ENCODE measurements at places on chromosomes 4 and X.
A peak's percentile ranks its signal among the peaks of the same experiment; 100 is the strongest.

- no peak for DNase-seq
Measured at GRCh38 chr4:176622251-176622948, 170.3 kb downstream of the VEGFC start.

- no peak for DNase-seq
Measured at GRCh38 chr4:6772223-6772928, 10.2 kb upstream of the KIAA0232 start.

DNA sequence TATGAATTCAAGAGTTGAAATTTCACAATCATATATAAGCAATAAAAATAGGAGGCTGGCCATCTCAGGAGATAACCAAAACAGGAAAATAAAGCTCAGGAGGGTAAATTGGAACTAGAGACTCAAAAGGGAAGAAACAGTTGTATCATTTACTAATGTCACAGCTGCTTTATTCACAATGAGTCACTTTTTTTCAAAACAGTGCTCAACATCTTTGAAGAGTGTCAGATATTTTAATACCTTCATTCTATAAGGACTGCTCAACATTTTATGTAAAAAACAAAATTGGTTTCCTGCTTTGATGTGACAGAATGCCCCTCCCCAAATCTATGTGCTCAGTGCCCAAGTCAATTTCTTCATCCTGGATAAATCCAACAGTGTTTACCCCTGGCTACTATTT lies 97.7 kb downstream of the DDX60 start:
- DNase-seq = no peak

- DNase-seq = no peak
Measured at GRCh38 chr4:118801895-118802575, 33.9 kb downstream of the SEC24D start.

DNA sequence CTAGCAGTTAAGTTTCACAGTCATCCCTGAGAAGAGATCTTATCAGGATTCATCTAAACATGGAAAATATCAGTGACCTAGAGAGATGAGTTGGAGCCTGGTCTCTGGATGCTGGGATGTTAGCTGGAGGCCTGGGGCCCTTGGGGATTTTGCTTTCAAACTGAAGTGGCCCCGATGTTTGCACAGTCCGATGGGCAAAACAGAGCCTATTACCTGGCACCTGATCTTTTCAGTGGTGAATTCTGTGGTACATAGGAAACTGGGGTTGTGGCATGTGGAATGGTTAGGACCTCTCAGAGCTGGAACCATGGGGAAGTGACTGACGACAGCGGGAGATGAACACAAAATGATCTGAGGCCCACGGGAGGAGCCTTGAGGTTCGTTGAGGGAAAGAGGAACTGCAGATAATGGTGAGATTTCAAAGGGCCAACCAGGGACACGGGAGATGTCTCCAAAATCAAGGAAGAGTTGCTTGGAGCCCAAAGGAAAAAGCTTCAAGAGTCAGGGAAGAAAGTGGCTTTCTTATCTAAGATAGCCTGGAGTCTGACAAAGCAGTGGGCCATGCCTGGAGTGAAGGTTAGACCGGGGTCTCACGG lies 17.8 kb upstream of the TENM3 start:
- DNase-seq = no peak

DNA sequence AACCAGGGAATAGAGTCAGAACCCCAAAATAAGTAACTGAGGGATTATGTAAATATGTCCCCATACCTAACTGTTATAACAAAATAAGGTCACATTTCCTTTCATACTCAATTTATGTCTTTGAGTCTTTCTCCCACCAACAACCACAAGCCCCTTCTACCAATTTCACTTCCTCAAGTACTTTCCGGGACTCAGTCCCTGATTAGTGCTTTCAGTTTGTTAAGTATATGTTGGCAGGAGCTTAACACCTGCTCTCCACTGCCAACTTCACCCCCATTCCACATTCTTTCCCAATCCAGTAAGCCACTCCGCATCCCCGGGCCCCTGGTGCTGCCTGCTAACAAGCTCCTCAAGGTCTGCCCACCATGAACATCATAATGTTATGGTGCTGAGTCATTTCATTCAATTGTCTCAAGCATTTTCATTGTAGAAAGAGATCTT lies 71.3 kb upstream of the SPRY1 start:
- no peak for DNase-seq

DNA sequence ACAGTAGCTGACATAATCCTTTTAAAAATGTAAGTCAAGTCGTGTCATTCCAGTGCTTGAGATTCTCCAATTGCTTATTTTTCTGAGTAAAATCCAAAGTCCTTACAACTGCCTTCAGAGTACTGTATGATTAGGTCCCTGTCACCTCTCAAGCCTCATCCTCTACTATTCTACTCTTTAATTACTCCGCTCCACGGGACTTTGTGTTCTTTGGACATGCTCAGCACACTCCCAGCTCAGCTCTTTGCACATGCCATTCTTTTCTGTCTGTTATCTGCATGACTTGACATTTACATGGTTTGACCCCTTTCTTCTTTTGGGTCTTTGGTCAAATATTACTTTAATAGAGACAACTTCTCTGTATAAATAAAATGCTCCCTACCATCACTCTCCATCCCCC lies 15.1 kb downstream of the FAM47E start:
- DNase-seq = no peak

- DNase-seq = peak; percentile 25
Measured at GRCh38 chrX:100316987-100317386, 93.1 kb downstream of the PCDH19 start.

All from femur (tissue), 1 donor.